Activated CD8-positive, alpha-beta memory T cell treated with anti-CD3 and anti-CD28 coated beads for 1 hour (primary cell): ENCODE measurements at places on chromosomes 2 and 18.

- no peak for DNase-seq
Measured at GRCh38 chr2:26860211-26860850, 12.4 kb downstream of the DPYSL5 start.

DNA sequence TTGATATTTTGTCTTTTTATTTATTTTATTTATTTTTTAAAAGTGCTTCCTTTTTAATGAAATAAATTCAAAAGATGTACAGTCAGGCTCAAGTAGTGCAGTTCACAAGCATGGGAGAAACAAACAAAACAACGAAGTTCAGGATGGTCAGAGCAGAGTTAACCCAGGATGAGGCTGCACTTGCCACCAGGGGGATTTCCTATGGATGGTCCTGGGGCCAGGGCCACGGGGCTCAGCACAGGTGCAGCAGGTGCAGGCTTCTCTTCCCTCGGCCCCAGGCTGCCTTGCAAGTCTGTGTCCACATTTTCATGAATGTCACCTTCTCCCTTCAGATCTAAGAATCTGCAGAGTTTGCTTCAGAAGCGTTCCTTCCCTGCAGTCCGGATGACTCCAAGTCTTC is 76.5 kb downstream of the CDCA7 start:
- no peak for DNase-seq

DNA sequence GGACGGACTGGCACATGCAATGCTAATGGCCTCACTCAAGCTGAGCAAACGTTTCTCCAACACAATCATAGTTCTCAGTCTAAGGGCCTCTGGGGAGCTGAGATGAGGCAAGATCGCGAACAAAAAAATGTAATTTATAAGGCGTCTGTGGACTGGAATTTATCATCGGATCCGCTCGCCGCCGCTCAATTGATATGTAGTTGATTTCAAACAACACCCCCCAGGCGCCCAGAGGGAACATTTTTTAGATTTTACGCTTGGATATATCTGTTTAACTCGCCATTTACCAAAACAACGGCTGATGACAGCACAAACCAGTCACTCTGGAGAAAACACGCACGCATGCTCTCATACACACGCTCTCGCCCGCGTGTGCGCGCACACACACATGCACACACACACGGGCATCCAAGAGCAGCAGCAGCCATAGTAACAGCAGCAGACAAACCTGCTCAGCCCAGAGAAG is 335.8 kb downstream of the SMAD2 start:
- DNase-seq: no peak

GRCh38 chr2:34570266-34570872 is 971.3 kb upstream of the FAM98A start:
- no peak for DNase-seq
